Uterus (tissue), 4 donors: ENCODE measurements at places on chromosomes 12 and 14. TPM values are rescaled to one million over a fixed set of nuclear protein-coding genes. Genes with fewer than 3 reads are reported as not detected.

The SLC7A8 gene
- total RNA-seq, result 152 TPM

The TOMM20L gene
- not detected for total RNA-seq

The RILPL2 gene
- 4.0 TPM for total RNA-seq

The ISCU gene
- total RNA-seq, result 226 TPM

The RD3L gene
- total RNA-seq, result not detected

The P2RX7 gene
- total RNA-seq, result 2.6 TPM

The PLD4 gene
- not detected for total RNA-seq

The IL26 gene
- not detected for total RNA-seq

The IQSEC3 gene
- total RNA-seq, result 2.9 TPM

The KRT2 gene
- total RNA-seq, result not detected

The SLC11A2 gene
- total RNA-seq, result 71.0 TPM

The LRP1-AS gene
- not detected for total RNA-seq

The SMIM10L1 gene
- total RNA-seq, result 6.8 TPM

The KSR2 gene
- 0.03 TPM for total RNA-seq

The ISCA2 gene
- 10.0 TPM for total RNA-seq

The NRL gene
- total RNA-seq, result 1.2 TPM

The PRICKLE1 gene
- total RNA-seq, result 61.4 TPM

The HCAR1 gene
- 0.18 TPM for total RNA-seq

The CGRRF1 gene
- total RNA-seq, result 32.4 TPM

The CCDC177 gene
- not detected for total RNA-seq

The SLC2A14 gene
- total RNA-seq, result not detected

The NOC4L gene
- not detected for total RNA-seq

The SPTB gene
- total RNA-seq, result not detected

The KERA gene
- not detected for total RNA-seq

The HNRNPA1 gene
- 504 TPM for total RNA-seq

The PPP1R1A gene
- 1.5 TPM for total RNA-seq

The SIX4 gene
- 3.8 TPM for total RNA-seq

The SLC6A15 gene
- not detected for total RNA-seq

The MDP1 gene
- total RNA-seq, result 26.1 TPM

The CCDC60 gene
- 2.4 TPM for total RNA-seq

The RNASE8 gene
- total RNA-seq, result not detected

The TPPP2 gene
- not detected for total RNA-seq

The DERA gene
- 58.3 TPM for total RNA-seq

The RNASE9 gene
- not detected for total RNA-seq

The SYT1 gene
- total RNA-seq, result 18.4 TPM

The NABP2 gene
- 28.4 TPM for total RNA-seq

The LYZ gene
- total RNA-seq, result 7.4 TPM

The NOVA1 gene
- 13.1 TPM for total RNA-seq

The KLRD1 gene
- total RNA-seq, result under 0.01 TPM

The TMEM229B gene
- total RNA-seq, result under 0.01 TPM

The IGFBP6 gene
- 48.7 TPM for total RNA-seq

The GPD1 gene
- total RNA-seq, result not detected

The IL23A gene
- 0.97 TPM for total RNA-seq

The HIF1A gene
- total RNA-seq, result 137 TPM

The PLEKHG7 gene
- total RNA-seq, result 1.5 TPM

The KRT75 gene
- not detected for total RNA-seq
